ENCODE measurements at places on chromosomes 6 and 20.

DNA sequence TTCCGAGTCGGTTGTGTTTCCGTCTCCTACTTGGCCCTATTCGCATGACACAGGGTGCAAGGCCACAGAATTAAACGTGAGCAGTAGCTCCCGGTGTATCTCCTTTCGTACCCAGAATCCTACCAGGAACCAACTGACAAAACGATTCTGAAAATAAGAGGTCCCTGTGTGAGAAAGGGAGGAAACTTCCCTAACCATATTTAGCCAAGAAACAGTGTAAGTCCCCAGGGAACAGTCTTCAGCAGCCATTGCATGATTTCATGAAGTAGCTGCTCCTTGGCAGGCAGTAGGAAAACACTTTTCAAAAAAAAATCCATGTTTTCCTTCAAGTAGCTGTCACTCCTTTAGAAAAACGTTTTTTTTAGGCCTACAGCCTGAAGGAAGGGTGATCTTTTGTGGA is 46.9 kb downstream of the PDE10A start:
- ATAC-seq = no peak

DNA sequence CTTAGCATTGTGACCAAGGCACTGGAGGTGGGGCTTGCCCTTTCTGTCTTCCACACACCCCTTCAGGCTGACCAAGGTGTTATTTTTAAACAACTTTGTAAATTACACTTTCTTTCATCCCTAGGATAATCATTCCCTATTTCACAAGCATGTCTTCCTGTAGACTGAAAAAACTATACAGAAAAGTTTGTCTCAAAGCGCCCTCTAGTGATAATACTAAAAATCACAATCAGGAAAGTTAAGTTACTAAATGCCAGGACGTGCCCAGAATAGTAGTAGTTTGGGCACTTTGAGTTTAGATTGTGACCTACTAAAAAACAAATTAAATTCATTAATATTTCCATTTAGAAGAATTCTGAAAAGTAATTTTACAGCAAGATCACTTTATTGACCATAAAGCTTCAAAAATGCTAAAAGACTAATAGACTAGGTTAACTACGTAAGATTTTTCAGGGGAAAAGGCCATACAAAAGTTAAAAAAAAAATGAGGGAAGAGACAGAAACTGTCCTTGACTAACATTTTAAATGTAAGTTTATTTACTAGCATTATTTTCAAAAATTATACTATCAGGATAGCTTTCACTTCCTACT is 123.3 kb upstream of the DUSP22 start:
- no peak for ATAC-seq

DNA sequence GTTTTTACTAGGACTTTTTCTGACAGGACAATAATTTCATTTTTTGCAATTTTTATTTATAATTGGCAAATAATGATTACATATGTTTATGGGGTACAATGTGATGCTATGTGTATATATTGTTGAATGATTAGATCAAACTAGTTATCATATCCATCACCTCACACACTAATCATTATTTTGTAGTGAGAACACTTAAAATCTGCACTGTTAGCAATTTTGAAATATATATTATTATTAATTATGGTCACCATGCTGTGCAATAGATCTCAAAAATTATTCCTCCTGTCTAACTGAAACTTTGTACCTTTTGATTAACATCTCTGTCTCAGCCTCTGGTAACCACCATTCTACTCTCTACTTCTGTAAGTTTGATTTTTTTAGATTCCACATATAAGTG is 378.7 kb downstream of the PLCB1 start:
- no peak for ATAC-seq

DNA sequence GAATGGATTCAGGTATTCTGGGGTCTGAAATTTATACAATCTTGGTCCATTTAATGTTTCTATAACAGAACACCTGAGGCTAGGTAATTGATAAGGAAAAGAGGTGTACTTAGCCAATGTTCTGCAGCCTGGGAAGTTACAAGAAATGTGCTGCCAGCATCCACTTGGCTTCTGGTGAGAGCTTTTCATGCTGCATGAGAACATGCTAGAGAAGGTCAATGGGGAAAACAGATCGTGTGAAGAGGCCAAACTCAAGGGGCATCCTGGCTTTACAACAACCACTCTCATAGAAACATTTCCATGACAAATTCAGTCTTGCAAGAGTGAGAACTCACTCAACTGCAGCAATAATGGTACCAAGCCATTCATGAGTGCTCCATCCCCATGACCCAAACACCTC is 16.8 kb downstream of the IL22RA2 start:
- ATAC-seq = no peak

GRCh38 chr6:37889486-37889885 is 70.0 kb downstream of the ZFAND3 start:
- ATAC-seq = no peak

- no peak for ATAC-seq
Observed at GRCh38 chr6:155472886-155473285, 17.2 kb upstream of the NOX3 start.
